ENCODE measurements at places on chromosomes 12 and 14. TPM values are rescaled to one million over a fixed set of nuclear protein-coding genes. Genes with fewer than 3 reads are reported as not detected.

DNA sequence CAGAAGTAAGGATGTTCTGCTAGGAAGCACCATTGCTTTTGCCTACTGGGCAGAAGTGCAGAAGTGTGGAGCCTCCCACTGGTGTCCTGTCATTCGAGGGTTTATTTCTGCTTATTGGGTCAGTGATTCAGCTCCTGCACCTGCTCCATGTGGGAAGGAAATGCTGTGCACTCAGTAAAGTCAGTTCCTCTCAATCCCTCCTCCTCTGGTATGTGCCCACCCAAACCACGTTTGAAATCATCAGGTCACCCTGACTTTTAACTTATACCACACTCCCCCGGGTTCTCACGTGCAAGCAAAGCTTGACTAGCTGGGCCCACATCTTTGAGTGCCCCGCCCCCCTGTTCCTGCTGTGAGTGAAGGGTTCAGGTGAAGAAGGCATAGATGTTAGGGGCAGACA, 223.7 kb downstream of the CHST11 start:
- H3K27ac ChIP-seq: peak overlapping the region; percentile 58
- H3K36me3 ChIP-seq: peaks cover 8% of the 10 kb centered on the region
- no peak overlapping the region for H3K4me3 ChIP-seq
- peaks cover 52% of the 10 kb centered on the region for H3K4me1 ChIP-seq

Gene PLA2G1B
- not detected for total RNA-seq

- no peaks in the 10 kb centered on the region for H3K36me3 ChIP-seq
- no peaks in the 10 kb centered on the region for H3K4me1 ChIP-seq
- no peaks in the 10 kb centered on the region for H3K27me3 ChIP-seq
- no peak for DNase-seq
- H3K4me3 ChIP-seq: no peak overlapping the region
- H3K27ac ChIP-seq: no peak overlapping the region
Observed at GRCh38 chr14:97771340-97772045, 974.3 kb downstream of the VRK1 start.

Gene XRCC3
- total RNA-seq: 35.5 TPM

DNA sequence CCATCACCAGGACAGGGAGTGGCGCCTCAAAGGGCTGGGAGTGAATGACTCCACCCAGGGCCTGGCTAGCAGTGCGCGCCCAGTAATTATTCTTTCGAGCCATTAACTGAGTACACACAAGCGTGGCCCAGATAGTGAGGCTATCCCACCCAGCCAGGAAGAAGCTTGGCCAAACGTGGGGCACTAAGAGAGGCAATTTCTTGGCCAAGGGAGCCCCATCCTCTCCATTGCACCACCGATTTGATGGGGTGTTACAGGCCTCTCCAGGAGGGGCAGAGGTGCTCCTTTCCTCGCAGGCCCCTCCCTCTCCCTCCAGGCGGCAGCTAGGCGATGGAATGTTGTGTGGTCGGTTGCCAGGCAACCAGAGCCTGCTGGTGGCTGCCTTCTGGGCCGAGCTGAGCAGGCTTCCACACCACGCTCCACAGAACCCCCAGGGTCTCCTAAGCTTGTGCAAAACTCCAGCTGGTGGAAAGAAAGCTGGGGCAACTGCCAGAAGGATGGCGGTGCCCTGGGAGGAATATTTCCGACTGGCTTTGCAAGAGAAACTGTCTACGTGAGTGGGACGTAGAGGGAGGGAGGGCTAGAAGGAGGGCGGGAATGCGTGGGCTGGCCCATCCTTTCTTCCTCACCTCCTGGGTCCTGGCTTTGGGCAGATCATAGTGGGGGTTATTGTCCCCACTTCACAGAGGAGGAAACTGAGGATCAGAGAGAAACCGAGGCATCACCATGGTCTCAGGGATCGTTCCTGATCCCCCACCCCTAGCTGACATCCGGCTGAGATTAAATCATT, at the start of gene CFAP73:
CFAP73 (plus strand) TSS at position 364 of the 790 bp plus-strand sequence; CDS start at position 498, 134 bp downstream.
- no peak within 1 kb of the TSS for H3K4me3 ChIP-seq
- no peak for DNase-seq
- H3K4me1 ChIP-seq: peaks cover 10% of the 10 kb centered on the region

Measured in activated naive CD8-positive, alpha-beta T cell treated with anti-CD3 and anti-CD28 coated beads, Interleukin-2, amount 10 ng/mL, durations not matched to agents 7 days and 5 days (primary cell).